ENCODE measurements at places on chromosomes 5 and 9.

DNA sequence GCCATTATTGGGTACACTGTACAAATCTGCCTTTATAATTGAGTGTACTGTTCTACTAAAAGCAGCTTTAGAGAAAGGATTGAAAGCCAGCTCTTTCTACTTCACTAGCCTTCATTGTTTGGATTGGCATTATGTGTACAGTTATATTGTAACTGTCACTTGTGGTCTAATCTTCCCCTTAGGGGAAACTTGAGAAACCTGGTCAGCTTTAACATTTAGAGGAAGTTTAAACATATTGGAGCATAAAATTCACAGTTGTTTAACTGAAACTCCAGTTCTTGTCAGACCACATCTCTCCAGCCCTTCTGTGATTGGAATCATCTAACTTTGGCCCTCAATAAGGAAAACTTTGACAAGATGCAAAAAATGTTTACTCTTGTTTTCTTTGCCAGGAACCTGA, 24.6 kb downstream of the PIK3R1 start:
- DNase-seq: no peak

DNA sequence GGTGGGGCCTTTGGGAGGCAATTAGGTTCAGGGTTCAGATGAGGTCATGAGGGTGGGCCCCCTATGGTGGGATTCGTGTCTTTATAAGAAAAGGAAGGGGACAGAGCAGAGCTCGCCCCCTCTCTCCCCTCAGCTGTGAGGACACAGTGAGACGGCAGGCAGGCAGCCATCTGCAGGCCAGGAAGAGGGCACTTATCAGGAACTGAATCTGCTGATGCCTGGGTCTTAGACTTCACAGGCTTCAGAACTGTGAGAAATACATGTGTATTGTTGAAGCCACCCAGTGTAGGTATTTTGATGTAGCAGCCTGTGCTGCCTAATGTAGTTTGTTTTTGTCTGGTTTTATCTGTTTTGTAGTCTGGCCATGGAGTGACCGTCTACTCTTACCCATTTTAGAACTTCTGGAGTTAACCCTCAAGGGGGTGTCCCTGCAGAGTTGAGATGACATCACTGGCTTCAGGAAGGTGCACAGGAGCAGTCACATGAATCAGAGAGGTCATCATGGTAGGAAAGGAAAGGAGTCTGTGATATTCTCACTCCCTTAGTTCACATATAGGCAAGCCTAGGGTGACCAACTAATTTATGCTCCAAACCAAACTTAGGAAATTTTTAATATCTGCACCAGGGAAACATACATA, 71.0 kb downstream of the LRRC70 start:
- DNase-seq: no peak

- no peak for DNase-seq
Observed at GRCh38 chr5:56072863-56073766, 78.4 kb upstream of the IL6ST start.

GRCh38 chr5:178116143-178116885, 3.0 kb downstream of the N4BP3 start:
- DNase-seq: no peak

DNA sequence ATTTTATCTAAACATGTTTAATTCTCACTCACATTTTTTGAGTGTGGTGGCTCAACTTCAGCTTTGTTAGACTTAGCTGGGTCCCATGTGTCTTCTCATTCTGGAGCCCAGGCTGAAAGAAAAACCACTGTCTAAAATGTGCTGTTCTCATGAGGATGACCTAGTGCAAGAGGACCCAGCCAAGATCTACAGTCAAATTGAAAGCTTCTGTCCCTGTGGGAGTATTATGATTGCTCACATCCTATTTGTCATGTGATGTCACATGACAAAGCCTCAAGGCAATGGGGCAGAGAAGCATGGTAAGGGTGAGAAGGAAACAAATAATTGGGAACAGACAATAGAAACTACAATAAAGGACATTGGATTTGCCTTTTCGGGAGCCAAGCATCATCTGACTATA, 113.4 kb upstream of the ASTN2 start:
- DNase-seq: no peak

GRCh38 chr9:109956717-109957440, 176.9 kb downstream of the PALM2AKAP2 start:
- no peak for DNase-seq

DNA sequence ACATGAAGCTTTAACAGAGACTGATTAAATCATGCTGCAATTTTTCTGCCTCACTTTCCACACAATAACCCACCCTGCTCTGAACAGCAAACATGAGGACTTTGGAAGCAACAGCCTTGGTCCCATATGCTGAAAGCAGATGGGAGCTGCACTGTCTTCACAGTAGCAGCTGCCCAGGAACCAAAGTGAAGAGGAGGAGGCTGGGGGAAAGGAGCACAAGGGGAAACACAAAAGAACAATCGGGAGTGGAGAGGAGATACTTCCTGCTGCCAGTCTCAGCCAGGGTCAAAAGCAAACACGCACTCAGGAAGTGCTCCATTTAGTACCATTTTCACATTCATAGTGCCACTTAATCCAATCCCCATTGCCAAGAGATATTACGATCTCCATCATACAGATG, 183.3 kb upstream of the PUM3 start:
- no peak for DNase-seq

- DNase-seq: no peak
Observed at GRCh38 chr9:100466171-100466828, 6.6 kb upstream of the TMEFF1 start.

DNA sequence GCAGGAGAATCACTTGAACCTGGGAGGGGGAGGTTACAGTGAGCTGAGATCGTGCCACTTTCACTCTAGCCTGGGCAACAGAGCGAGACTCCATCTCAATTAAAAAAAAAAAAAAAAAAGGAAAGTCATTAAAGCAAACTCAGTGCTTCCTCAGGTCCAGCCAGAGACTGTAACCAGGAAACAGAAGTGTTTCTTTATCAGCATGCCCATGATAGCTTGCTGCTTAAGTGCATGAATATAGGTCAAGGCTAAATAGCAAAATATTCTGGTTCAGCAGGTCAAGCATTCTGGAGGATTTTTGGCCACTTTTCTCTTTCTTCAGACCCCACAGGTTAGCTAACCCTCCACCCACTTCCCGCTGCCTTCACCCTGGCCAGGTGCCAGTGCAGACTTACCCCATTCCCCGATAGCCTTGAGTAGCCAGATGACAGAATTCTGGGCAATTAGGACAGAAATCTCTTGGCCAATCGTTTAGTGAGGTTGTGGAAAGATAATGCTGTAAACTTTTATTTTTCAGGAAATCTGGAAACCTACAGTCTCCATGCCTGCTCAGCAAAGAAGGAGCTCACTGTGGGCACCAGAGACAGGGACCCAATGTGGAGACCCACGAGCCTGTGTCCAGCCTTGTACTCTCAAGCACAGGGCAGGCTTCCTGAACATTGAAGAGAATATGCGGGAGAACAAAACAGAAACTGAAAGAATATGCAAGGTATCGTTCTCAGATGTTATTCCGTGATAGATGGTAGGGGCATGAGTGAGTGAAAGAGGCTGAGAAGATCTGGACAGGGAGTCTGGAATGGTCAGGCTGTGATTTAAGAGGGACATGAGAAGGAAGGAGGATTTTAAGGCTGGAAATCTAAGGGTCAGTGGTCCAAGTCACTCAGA, 4.2 kb upstream of the UGT3A2 start:
- DNase-seq: peak; percentile 53

DNA sequence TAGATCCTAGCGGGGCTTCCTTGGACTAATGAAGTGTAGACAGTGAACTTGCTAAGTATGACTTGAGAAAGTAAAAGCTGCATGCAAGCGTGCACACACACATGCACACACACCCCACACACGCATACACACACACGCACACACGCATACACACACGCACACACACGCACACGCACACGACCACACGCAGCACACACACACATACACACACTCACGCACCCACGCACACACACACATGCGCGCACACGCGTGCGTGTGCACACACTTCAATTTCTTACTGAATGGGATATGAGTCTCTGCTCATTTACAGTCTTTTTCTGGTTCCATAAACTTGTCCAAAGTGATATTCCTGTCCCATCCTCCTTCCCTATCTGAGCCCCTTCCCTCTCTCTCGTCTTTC, 41.2 kb downstream of the MSX2 start:
- no peak for DNase-seq

DNA sequence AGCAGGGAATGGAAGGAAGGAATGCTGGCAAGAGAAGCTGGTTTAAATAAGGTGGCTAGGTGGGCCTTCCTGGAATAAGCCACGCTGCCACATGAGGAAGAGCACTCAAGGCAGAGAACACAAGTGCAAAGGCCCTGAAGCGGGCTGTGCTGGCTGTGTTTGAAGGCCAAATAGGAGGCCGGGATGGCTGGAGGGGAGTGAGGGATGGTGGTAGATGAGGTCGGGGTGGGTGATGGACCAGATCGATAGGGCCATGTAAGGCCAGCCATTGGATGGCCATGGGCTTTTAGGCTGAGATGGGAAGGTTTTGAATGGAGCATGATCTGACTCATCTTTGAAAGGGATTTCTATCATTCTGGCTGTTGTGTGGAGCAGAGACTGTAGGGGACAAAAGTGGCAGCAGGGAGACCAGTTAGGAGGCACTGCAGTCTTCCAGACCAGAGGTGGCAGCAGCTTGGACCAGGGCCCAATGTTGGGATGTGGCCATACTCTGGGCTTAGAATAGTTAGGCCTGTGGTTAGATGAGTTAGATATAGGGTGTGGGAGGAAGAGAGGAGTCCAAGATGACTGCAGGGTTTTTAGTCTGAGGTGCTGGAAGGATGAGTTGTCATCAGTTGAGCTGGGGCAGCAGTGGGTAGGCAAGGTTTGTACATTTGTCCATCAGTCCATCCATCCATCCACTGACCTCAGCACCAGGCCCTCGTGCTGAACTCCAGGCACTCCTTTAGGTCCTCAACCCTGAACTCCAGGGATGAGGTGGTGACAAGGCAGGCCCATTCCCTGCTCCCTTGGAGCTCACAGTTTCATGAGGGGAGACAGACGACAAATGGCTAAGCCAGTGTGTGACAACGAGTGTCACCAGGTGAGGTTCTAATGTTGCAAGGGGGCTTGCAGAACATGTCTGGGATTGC, 30.3 kb downstream of the NDST1 start:
- DNase-seq: no peak

- no peak for DNase-seq
Observed at GRCh38 chr5:162990856-162991497, 446.4 kb upstream of the CCNG1 start.

Measured in lower lobe of right lung (tissue), 2 donors.